ENCODE measurements at places on chromosomes 12 and 14.

DNA sequence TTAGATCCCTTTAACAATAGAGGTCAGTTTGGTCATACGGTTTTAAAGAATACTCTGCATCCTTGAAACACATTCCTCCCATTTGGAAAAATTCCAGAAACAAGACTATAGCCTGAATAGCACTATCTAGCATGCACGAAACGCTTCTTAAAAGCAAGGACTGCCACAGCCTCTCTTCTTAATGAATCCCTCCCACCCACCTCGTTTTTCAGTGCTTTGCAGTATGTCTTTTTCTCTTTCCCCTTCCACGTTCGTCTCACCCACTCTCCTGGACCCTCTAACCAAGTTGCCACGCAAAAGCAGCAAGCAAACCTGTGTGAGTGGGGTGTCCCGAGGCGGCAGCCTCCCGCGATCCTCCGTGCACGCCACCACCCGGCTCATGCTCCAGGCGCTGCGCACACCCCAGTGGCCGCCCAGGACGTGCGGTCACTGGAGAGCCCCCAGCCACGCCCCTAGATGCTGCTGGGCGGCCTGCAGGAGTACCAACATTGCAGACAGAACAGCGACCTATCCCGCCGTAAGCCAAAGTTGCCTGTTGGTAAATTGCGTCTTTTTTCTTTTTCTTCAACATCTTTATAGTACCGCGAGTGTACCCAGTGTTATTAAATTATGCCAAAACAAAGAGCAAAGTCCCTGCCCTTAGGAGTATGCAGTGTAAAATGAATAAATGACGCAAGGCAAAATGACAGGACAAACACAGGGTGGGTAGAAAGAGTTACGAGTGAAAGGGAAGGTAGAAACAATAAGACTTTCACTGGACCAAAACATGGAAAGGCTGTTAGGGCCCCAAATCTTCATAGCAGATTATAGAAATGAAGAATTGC lies at the start of gene SLC38A4:
Gene SLC38A4, minus strand, starts transcription at position 407 of the 824 bp plus-strand sequence. CDS start 32,926 bp downstream, outside the sequence.
- no peak for DNase-seq

GRCh38 chr12:28629691-28630090 lies 439.4 kb downstream of the CCDC91 start:
- no peak for DNase-seq

DNA sequence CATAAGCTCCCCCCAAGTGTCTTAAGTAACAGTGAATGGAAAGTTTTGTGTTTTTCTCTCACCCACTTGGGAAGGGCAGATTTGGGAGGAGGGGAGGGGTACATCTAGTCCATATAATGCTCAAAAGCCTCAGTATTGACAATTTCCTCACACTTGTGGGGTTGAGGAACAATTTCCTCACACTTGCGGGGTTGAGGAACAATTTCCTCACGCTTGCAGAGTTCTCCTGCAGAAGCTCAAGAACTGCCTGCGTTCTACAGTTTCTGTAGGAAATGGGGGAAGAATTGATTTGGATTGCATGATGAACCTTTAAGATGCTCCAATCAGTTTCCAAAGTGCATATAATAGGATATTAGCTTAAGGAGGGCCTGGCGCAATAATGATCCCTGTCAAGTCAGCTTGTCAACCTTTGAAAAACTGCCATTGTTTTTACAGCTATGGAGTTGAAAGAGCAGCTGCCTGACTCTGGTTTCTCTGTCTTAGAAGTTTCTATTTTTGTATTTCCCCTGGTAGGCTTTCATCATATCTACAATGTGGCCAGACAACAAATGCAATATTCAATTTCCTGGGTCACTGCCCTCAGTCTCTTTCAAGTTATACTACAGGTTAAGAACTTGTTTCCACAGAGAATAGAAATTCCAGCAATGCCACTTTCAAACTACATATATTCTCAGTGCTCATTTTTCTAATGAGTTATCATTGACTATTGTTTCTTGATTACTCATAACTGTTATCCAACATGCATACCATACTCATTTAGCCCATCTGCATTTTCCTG lies 66.5 kb downstream of the PLEKHG7 start:
- DNase-seq = no peak

- no peak for DNase-seq
These were observed 1.1 kb downstream of the BRI3BP start for GRCh38 chr12:124994437-124994975.

GRCh38 chr14:24150993-24151392 lies 3.7 kb downstream of the RNF31 start:
- DNase-seq = no peak

- DNase-seq = no peak
These were observed 166.6 kb downstream of the KITLG start for GRCh38 chr12:88413646-88414045.

DNA sequence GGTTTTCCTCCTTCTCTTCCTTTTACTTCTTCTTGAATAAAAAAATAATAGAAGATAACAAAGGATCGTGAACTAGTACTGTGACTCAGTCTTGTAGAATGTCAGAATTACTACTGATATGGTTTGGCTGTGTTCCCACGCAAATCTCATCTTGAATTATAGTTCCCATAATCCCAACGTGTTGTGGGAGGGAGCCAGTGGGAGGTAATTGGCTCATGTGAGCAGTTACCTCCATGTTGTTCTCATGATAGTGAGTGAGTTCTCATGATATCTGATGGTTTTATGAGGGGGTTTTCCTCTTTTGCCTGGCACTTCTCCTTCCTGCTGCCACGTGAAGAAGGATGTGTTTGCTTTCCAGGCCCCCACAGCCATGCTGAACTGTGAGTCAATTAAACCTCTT lies 549.6 kb downstream of the DIO2 start:
- DNase-seq = no peak
